ENCODE measurements at places on chromosomes 11 and 22.

GRCh38 chr11:43557553-43558110 is 122.9 kb upstream of the HSD17B12 start:
- DNase-seq = no peak

- no peak for DNase-seq
These were observed 83.0 kb downstream of the ABTB2 start for GRCh38 chr11:34274712-34275398.

GRCh38 chr11:90252053-90252452 is 29.2 kb upstream of the CHORDC1 start:
- no peak for DNase-seq

DNA sequence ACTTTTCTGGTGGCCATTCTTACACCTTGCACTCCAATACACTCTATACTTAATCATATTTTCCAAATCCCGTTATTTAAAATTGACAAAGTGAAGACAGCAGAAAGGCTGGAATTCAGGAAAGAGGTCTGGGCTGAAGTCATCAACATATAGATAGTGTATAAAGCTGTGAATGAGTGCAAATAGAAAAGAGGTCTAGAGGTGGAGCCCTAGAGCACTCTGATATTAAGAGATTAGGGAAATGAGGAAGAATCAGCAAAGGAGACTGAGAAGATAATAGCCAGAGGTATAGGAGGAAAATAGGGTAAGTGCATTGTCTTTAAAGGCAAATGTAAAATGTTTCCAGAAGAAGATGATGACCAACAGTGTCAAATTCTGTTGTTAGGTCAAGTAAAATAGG is 7.9 kb downstream of the CTR9 start:
- DNase-seq = no peak

DNA sequence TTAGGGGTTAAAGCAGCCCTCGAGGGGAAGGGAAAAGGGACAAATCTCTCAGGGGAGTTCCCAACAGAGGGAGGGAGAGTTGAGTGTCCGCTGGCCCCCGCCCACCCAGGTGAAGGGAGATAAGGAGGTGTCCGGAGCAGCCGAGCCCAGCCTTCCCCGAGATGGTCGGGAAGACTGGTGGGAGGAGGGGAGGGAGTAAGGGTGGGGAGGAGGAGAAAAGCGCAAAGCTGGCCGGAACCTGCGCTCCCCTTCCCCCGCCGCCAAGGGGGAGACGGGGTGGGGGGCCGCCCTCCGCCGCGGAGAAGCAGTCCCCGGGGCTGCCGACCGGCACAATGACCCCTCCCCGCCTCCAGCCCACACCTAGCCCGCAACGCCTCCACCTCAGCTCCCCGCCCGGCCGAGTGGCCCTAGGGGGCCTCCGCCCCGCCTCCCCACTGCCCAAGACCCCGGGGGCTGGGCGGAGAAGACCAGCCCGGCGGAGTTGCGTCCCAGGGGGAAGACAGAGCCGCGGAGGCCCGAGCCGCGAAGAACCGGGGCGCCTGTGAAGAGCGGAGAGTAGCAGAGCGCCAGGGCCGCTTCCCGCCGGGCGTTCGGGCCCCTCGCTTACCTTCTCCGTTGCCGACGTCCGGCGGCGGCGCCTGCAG is 479 bp downstream of the RSF1 start:
- no peak for DNase-seq

DNA sequence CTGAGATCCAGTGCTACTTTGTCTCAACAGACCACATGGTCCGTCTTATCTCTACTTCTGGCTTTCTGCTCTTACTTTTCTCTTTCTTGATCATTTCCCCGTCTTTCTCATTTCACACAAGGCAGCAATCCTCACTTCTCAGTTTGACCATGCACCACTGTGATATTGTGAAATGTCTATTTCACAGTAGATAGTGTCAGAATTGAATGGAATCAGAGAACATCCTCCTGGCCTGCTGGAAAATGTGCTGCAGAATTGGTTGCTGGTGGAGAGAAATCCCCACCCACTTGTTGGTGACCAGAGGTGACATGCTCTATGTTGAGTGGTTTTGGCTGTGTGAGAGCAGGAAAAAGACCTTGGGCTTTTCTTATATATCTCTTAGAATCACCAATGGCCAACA is 57.8 kb upstream of the RCN1 start:
- DNase-seq = no peak

DNA sequence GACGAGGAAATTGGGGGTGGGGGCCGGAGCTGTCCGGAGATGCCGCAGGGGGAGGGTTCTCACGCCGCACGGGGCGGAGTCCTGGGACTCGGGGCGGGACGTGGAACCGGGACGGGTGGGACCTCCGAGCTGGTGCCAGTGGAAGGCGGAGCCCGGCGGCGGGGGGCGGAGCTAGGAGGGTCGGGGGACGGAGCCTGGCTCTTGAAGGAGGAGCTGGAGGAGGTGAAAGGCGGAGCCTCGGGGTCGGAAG is 271 bp downstream of the FKBP2 start:
- peak; percentile 96 for DNase-seq

- DNase-seq = no peak
These were observed 15.5 kb downstream of the TREH start for GRCh38 chr11:118663902-118664301.

- no peak for DNase-seq
These were observed 351.8 kb downstream of the CASP12 start for GRCh38 chr11:104546501-104546900.

- no peak for DNase-seq
These were observed 1455.3 kb downstream of the BRD1 start for GRCh38 chr22:48372390-48372789.

GRCh38 chr11:15568440-15568839 is 453.7 kb downstream of the INSC start:
- DNase-seq = no peak

Data from NCI-H1417 treated with DMSO at 0.1 percent for 48 hours (cell line).